ENCODE measurements at places on chromosomes 11 and 22.

GRCh38 chr11:7577291-7578190 is 63.7 kb downstream of the PPFIBP2 start:
- no peak for DNase-seq

DNA sequence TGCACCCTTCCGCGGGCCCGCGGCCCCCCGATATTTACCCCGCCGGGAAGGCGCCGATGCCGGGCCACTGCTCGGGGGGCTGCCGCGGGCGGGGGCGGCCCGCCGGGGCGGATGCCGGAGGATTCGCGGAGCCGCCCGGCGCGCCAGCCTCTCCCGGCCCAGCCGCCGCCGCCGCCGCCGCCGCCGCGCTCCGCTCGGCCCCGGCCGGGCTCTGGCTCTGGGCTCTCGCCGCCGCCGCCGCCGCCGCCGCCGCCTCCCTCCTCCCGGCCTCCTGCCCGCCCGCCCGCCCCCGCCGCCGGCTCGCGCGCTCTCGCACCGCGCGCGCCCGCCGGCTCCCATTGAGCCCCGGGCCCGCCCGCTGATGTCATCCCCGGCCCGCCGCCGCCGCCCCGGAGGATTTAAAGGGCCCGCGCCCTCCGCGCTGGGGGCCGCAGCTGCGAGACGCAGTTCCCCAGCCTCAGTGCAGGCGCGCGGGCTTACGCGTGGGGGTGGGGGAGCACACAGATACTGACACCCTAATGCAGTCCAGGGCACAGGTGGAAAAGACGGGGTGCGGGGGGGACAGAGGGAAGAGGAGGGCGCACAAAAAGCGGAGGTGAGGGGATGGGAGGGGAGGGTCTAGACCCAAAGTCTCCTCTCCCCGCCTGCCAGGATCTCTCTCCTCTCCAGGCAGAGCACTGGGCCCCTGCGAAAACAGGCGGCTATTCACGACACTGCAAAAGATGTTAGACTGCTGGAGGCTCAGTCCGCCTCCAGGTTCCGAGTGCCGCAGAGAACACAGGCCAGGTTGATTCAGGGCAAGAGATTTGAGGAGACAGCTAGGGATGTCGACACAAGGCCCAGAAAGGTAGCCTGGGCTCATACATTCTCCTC is at the start of gene CSNK1E:
CSNK1E (minus strand) TSS at position 312 of the 873 bp plus-strand sequence. CDS start 3,276 bp downstream, outside the sequence.
- DNase-seq: no peak

GRCh38 chr11:70014291-70014690 is 63.8 kb upstream of the ANO1 start:
- DNase-seq: no peak

DNA sequence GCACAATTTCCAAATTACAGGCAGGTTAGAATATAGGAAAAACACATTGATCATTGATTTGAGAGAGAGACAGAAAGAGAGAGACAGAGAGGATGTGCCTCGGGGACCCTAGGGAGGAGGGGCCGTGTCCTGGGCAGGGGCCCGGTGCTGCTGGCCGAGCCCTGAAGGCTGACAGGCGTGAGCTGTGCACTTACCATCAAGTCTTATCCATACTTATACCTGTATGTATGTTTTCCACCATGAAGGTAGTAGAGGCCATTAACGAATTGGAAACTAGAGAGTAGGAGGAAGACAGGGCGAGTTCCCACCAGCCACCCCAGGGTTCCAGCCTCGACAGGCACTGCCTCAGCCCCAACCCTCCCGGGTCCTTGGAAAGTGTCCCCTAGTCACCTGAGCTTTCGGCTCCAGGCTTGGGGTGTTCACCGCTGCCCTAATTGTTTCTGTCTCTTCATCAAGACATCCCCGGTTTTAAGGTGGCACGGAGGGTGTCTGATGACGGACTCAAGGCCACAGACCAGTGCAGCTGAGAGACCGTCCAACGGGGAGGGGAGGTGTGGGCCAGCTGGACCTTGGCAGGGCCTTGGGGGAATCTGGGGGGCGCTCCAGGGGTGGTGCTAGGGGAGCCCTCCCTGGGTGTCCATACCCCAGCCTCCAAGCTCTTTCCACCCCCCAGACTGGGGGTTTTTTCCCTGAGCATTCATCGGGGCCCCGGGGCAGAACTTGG is 431.3 kb downstream of the TBC1D22A start:
- DNase-seq: no peak

GRCh38 chr11:115084231-115084630 is 405.9 kb downstream of the NXPE2 start:
- DNase-seq: no peak

DNA sequence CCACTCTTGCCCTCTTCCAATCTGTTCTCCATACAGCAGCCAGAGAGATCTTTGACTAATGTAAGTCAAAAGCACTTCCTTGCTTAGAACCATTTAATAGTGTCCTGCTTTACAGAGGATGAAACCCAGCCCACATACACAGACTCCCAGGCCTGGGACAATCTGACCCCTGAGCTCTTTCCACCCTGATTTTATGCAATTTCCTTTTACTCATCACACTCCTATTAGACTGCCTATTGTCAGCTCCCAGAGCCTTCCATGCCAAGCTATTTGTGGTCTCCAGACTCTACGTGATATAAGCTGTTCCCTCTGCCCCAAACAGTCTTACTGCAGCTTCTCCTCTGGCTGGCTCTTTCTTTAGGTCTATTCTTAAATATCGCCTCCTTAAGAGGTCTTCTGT is 28.1 kb downstream of the ME3 start:
- no peak for DNase-seq

- DNase-seq: no peak
These were observed at the start of gene CXCR5 for GRCh38 chr11:118883368-118884071. Gene CXCR5, plus strand, starts transcription at chr11:118883892. Its CDS starts 50 bp downstream, at chr11:118883942.

DNA sequence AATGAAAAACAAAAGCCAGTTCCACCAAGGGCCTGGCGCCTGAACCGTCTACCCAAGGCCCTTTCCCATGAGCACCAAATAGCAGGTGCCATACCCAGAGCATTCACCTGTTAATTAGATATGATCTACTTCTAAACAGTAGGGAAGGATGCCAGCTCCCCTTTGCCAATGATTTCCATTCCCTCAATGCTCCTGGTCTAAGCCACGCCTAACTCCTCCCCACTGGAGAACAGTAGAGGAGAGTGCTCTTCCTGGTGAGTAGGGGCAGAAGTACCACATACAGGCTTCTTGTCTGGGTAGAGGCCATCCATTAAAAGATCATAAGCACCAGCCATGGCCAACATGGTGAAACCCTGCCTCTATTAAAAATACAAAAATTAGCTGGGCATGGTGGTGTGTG is 40.7 kb downstream of the PACSIN2 start:
- no peak for DNase-seq

DNA sequence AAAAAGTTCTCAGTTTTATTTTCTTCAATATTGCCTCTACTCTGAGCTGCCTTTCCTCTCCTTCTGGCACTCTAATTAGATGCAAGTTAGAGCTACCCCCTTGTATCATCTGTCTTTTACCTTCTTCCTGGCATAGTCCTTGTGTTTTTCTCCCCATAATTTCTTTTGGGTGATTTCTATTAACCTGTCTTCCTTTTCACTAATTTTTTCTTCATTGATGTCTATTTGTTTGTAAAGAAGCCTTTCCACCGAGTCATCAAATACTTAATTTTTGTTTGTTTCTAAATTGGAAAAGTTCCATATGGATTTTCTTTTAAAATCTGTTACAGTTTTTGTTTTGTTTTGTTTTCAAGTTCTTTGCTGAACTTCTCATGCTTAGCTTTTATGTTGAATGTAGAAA is 558.1 kb downstream of the TBC1D22A start:
- no peak for DNase-seq

DNA sequence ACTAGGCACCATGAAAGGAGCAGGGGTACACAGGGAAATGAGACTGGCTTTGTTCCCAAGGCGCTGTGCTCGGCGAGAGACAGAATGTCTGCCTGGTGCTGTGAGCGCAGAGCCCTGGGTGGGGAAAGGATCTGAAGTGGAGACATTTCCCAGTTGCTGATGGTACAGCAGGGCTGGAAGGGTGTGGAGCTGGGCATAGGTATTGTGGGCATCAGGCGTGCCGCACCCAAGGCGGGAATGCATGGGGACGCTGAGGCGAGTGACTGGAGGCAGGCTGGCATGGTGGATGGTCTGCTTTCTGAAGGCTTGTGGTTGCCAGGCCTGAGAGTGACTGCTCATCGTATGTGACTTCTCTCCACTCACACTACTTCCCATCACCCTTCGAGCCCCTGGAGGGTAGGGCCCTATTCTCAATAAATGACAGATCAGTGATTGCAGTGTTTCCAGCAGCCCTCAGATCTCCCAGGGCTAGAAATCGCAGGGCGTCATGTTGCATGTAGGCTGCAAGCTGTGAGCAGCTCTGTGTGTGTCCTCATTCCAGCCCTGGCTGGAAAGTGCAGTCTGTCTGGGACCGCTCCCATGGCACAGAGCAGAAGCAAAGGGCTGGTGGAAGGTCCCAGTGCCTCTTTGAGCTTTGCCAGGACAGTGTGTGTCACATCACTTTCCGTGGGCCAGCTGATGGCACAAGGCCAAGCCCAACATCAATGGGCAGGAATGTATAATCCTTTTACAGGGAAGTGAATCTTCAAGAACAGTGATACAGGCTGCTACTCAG is 67.7 kb downstream of the TBC1D22A start:
- no peak for DNase-seq

GRCh38 chr11:1486054-1486825 is at the start of gene MOB2:
Gene MOB2, minus strand, starts transcription at chr11:1486779. Its CDS starts 223 bp downstream, at chr11:1486556.
- no peak for DNase-seq

DNA sequence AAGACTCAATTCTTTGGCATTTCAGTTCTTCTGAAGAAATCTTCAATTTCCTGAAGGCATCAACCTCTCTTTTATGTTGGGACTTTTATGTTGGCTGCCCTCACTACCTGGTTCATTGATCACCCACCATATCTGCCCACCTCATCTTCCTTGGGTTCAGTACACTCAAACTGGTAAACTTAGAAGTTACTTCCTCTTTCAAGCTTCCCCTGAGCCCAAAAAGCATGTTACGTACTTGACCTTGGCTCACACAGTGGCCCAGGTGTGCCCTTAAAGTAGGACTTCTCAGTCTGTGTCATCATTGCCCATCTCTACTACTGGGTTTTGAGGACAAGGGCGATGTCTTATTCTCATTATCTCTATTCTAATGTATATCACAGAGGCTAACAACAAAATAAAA is 86.1 kb downstream of the GRIA4 start:
- no peak for DNase-seq

- no peak for DNase-seq
These were observed 5.9 kb downstream of the CTTN start for GRCh38 chr11:70404244-70404643.

DNA sequence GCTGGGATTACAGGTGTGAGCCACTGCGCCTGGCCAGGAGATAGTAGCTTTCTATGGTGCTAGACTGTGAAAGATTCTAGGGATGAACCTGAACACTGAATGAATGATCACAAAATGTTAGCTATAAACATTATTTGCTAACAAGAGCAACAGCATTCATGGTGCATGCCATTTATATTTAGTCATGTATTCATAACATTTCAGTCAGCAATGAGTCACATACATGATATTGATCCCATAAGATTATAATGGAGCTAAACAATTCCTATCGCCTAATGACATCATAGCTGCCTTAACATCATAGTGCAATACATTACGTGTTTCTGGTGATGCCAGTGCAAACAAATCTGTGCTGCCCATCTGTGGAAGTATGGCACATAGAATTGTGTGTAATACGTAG is 164.1 kb downstream of the ARHGAP42 start:
- no peak for DNase-seq

GRCh38 chr11:2570211-2570811 is 125.5 kb downstream of the KCNQ1 start:
- DNase-seq: no peak

DNA sequence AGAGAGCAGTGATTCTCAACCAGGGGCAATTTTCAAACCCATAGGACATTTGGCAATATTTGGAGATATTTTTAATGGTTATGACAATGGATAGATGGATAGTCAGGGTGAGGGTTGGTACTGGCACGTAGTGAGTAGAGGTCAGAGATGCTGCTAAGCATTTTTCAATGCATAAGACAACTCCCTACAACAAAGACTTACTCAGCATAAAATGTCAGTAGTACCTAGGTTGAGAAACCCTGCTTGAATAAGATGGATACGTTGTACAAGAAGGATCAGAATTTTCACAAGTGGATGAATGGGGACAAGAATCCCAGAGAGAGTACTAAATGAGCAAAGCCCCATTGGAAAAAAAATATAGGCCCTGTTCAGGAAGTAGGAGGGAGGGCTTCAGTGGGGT is 11.9 kb upstream of the LIN7C start:
- DNase-seq: no peak

DNA sequence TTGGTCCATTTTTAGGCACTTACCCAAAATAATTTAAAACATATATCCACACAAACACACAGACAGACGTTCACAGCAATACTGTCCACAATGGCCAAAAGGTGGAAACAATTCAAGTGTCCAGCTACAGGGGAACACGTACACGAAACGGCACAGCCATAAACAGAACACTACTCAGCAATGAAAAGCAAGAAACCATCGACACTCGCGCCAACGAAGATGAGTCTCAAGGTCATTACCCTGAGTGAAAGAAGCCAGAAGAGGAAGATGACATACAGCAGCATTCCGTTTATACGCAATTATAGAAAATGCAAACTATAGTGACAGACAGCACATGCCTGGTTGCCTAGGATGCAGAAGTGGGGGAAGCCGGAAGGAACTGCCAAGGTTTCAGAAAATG is 13.4 kb upstream of the COMT start:
- DNase-seq: no peak

- DNase-seq: no peak
These were observed 12.7 kb downstream of the DUSP8 start for GRCh38 chr11:1559111-1559951.

- DNase-seq: no peak
These were observed 1.5 kb downstream of the SLC35F2 start for GRCh38 chr11:107856981-107857517.
